ENCODE measurements at places on chromosomes 16 and 17.

DNA sequence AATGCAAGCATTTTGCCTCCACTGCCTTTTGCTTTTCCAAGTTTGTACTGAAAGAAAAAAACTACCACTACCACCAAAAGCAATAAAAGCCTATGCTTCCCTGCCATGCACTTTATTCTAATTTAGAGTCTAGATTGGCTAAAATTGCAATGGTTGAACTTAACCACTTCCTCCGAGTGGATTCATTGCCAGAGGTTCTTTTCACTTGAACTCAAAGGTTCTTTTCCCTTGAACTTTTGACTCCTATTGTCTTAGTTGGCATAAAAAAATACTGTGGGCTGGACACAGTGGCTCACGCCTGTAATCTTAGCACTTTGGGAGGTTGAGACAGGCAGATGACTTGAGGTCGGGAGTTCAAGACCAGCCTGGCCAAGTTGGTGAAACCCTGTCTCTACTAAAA is 319.8 kb upstream of the GOT2 start:
- no peak for DNase-seq

GRCh38 chr17:42178817-42179216 is 2.1 kb downstream of the KCNH4 start:
- peak; percentile 13 for DNase-seq

DNA sequence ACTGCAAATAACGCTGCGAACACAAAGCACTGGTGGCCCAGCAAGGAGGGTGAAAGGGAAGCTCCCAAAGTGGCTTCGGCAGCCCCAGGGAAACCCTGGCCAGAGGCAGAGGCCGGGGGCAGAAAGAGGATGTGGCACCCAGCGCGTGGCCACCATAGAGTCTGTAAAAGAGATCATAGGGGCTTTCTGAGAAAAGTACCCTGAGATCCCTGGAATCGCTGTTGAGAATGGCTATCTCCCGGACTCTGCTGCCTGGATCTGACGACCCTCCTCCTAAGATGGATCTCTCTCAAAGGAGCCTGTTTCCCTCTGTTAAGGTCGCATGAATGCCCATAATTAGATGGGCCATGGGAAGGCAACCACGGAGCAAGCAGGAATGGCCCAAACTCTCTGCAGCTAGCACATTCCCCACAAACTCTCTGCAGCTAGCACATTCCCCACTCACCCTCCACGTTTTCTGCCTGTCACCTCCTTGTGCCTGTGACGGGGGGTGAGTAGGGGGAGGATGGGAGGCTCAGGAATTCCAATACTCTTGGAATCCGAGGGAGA is 364.4 kb downstream of the XYLT1 start:
- DNase-seq: no peak

GRCh38 chr17:34177642-34178041 is 77.4 kb upstream of the CCL2 start:
- DNase-seq: no peak

DNA sequence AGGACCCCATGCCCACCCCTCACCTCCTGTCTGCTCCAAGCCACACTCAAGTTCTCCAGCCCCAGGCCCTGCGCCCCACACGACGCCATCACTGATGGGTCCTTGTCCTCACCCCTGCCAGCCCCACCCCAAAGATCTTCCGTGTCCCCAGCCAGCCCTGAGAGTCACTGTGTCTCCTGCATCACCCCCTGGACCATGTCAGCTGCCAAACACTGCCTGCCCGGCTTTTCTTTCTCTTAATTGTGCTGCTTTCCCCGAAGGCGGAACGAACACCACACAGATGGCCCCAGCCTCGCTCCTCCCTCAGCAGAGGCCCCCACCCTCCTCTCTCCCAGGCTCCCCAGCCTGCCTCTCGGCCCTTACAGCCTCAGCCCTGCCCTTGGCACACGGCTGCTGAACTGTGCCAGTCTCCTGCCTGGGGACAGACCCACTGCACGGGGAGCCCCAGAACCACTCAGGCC is 4.8 kb upstream of the GAA start:
- DNase-seq: no peak

- DNase-seq: no peak
Measured at GRCh38 chr17:78224231-78225087, 7.0 kb upstream of the TMEM235 start.

GRCh38 chr16:48511716-48512115 is 98.3 kb downstream of the N4BP1 start:
- DNase-seq: no peak

DNA sequence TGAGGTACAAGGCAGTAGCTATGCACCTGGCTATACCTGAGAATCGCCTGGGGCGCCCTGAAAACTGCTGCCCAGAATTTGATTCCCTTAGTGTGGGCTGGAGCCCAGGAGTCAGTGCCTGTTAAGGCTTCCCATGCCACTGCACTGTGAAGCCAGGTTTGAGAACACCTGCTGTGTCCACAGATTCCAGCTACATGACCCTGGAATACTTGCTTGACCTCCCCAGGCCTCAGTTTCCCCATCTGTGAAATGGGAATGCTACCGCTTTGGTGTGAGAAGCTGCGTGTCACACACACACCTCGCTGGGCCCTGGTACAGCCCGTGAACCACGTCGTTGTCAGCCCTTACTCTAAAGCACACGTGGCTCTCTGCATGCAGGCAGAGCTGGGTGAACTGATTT is 271.0 kb downstream of the C16orf95 start:
- no peak for DNase-seq

- DNase-seq: no peak
Measured at GRCh38 chr16:52237823-52238222, 309.1 kb downstream of the TOX3 start.

DNA sequence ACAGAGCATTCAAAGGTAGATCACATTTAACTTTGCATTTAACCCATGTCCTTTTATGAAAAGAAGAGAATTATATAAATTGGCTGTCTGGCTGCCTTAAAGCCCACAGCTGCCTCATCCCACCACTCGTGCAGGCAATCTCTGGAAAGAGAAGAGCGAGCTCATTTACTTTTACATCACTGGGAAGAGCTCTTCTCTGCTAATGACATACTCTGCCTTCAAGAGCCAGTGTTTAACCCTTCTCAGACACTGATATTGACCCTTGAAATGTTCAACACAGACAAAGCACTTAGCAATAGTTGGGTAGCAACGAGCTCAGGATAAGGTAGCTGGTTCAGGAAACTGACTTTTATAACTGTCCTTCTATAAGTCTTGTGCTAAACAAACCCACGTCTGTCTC is 6.8 kb downstream of the KRT38 start:
- no peak for DNase-seq

- DNase-seq: no peak
Measured at GRCh38 chr17:75411328-75412067, 6.0 kb upstream of the GRB2 start.

GRCh38 chr17:2403044-2403443 is 2.2 kb upstream of the MNT start:
- DNase-seq: no peak

DNA sequence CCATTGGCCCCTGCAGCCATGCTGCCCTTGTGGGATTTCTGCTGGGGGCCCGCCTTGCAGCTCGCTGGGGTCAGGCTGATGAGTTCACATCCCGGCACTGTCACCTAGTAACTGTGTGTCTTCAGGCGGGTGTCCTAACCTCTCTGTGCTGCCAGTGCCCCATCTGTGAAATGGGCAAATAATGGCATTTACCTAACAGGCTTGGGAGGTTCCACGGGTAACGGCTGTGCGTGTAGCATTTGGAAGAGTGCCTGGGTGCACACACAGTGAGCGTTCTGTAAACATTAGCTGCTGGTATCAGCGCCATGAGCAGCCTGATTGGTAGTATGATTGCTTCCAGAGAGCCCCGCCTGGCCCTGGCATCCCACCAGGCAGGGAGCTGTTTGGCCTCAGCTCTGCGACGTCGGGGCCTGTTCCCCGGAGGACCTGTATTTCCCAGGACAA is 167.3 kb upstream of the GSE1 start:
- DNase-seq: peak; percentile 30
